ENCODE measurements at places on chromosomes 1 and 21.

DNA sequence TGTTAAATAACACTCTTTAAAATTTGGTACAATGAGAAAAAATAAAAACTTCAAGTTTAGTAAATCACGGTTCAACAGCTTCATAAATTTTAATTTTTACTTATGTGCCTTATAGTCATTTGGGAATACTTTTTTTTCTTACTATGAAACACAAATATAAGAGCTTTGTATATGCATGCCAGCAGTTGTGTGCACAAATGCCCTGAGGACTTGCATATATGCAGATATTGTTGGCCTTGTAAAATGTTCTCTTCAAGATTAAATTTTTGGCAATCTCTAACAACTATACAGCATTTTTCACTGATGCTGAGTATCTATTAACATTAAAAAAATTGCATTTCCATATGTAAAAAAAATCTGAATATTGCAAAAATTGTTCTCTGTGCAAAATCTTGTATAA lies 458.7 kb upstream of the BRINP3 start:
- DNase-seq = no peak

DNA sequence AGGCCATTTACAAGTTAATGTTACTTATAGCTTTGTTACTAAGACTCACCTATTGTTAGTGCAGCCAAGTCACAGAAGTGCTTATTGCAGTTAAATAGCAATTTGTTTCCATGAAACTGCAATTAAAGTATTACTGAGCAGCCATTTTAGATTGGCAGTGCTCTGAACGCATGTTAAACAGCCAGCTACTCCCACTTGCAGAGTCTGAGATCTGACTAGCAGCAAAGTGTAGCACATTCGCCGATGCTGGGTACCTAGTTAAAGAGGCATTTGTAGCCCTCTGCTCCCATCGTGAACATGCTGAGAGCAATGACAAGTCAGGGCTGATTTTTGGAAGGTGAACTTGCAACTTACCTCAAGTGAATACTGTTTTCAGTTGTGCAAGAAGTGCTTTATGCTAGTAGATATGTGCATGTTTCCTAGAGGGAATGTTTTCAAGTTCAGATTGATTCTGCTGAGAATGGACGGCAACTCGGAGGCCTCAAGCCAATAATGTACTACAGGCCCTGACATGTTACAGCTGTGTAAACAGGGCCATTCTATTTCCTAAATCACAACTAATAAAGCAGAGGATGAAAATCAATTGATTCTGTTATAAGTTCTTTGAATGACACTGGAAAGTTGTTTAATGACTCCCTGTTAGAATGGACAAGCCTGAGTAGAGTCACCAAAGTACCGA lies 19.8 kb downstream of the LMO4 start:
- DNase-seq = no peak

GRCh38 chr1:217871955-217872354 lies 240.8 kb downstream of the SPATA17 start:
- no peak for DNase-seq

- no peak for DNase-seq
Measured at GRCh38 chr1:229759037-229759435, 133.0 kb downstream of the URB2 start.

DNA sequence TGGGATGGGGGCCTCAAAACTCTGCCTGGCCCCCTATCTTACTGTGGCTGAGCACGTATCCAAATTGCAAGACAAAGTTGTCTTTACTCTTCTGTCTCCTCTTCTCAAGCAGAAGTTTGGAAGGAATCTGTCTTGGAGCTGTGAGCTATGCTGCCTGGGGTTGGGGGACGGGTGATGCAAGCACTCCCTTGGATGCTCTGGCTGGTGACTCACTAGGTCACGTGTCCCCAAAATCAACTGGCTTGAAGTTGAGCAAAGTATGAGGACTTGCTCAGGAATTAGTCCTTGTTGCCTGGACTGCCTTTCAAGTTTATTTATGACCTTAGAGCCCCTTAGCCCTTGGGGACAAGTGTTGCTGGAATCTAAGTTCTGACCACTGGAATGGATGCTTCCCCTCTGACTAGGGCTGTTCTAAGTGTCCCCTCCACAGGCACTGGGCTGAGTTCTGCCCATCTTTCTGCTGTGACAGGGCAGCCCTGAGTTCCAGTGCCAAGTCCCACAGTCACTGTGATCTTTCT lies 269.5 kb downstream of the HHAT start:
- no peak for DNase-seq

GRCh38 chr1:244768186-244768585 lies 67.3 kb upstream of the COX20 start:
- no peak for DNase-seq

DNA sequence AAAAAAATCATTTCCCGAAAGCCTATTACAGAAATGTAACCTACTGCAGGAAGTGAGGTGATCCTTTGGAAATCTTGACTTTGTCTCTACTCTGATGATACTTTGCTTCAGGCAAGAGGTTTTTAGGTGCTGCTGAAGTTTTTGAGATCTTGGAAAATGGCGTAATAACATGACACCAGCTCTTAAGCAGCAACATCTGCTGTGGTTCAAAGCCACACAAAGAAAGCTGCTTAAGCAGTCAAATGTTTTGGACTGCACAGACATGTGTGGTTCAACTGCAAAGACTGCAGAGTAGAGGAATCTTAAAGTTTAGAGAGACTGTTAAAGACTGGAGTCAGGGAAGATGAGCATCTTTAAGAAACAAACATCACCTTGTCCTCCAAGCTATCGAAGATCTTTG lies 139.0 kb downstream of the RASAL2 start:
- DNase-seq = no peak

DNA sequence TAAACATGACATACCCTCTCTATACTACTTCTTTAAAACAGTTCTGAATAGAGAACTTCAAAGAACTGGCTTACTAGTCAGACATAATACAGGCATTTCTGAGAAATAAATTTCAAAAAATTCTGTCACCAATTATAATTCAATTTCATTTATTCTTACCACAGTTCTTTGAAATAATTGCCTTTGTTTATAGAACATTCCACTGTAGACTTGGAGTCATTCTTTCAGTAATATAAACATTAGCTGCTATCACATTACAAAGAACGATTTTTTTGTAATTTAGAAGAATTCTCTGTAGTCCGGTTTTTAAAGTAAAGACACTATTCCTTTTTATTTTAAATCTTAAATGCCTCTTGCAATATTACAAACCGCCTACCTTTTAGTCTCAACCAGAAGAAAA lies 146.4 kb upstream of the COL11A1 start:
- no peak for DNase-seq

- no peak for DNase-seq
Measured at GRCh38 chr1:115426231-115426771, 88.3 kb upstream of the NGF start.

DNA sequence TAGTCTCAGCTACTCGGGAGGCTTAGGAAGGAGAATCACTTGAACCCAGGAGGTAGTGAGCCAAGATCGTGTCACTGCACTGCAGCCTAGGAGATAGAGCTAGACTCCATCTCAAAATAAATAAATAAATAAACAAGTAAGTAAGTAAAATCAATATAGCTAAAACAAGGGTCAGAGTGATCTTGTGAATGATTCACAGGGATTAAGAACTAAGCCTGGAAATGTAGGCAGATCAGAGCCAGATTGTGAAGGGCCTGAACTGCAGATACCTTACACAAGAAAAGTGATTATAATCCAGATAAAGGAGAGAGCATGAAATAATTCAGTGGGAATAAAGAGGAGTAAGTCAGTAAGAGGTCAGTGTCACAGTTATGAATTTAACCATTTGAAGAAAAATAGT lies 41.5 kb downstream of the COP1 start:
- DNase-seq = no peak

GRCh38 chr1:108079440-108080025 lies 114.6 kb upstream of the VAV3 start:
- DNase-seq = peak; percentile 43

- no peak for DNase-seq
Measured at GRCh38 chr21:45740491-45741357, 97.2 kb downstream of the PCBP3 start.

GRCh38 chr21:31220575-31220974 lies 123.5 kb downstream of the TIAM1 start:
- no peak for DNase-seq

DNA sequence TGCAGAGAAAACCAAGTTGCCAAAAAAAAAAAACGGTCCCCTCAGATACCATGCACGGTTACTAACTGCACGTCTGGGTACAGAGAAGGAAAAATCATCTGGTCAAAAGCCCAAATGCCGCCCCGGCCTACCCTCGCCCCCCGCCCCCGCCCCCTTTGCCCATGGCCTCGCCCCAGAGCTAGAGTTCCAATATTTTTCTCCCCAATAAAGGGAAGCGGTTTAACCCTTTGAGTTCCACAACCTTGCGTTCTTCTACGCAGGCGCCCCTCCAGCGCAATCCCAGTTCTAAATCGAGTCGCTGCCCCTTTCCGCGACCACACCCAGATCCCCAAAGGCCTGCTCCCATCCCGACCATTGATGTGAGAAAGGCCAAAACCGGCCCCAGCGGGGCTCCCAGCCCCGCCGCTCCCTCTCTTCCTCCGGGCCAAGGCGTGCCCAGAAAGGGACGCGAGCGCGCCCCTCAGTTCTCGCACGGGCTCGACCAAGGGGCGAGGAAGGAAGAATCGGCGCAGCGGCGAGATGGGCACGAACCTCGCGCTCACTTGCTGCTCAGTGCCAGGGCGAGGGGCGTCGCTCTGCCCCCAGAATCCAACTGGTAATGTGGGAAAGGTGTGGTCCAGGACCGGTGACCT lies 797 bp downstream of the WDR47 start:
- DNase-seq = peak; percentile 51

DNA sequence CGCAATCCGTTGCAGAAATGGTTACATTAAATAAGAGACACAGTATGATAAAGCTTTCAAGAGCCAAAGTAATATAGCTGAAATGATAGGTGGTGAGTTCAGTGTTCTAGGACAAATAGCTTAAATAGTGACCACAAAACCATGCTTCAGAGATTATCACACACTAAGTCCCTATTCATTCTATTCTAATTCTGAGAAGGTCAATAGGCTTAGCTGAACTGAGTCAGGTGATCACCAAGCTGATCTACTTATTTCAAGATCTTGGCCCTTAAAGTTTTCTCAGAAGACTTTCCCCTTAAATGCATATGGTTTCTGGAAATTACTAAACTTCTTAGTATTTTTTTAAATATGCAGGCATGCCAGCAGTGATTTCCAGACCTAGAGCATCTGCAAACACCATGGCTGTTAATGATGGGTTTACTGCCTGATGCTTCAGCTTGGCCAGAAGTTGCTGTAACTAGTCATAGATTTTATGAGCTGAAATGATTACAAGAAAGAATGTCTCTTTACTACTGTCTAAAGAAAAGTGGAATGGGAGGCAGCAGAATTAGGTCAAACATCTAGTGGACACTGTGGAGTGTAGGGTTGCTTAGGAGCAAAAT lies 242.9 kb downstream of the ST6GALNAC3 start:
- no peak for DNase-seq

GRCh38 chr21:18443701-18444100 lies 40.1 kb upstream of the TMPRSS15 start:
- DNase-seq = no peak

DNA sequence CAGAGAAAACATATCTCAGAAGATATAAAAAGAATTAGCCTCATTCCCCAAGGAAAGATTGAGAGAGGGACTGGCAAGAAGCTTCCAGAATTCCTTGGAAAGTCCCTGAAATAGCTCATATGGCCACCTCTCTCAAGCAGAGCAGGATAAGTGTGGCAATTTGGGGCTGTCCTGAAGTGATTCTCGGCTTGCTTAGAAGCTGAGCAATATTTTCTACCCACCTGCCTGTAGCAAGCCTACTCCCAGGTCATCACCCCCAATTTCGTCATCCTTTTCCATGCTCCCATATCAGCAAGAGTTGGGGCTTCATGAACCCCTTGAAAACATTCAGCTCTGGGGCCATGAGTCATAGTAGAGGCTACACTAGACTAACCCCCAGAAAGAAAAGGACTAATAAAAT lies 131.5 kb downstream of the PLPP3 start:
- DNase-seq = no peak

- DNase-seq = no peak
Measured at GRCh38 chr1:5637171-5637570, 355.1 kb downstream of the NPHP4 start.

GRCh38 chr1:229570891-229571516 lies 12.5 kb upstream of the ABCB10 start:
- no peak for DNase-seq

DNA sequence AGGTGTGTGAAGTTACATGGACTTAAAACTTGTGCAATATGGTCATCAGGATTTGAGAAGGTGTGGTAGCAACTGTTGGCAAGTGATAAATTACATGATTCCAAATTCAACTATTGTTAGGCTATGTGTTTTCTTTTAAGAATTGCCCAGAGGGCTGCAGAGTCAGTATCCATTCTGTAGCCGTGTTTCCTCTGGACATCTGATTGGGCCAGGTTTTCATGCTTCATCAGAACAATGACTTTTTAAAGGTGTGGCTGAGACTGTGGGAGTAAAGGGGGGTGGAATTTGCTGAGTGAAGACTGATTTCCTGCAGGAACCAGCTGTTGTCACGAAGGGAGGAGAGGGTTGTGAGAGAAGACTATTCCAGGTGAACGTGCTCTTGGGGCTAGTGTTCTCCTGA lies 1.7 kb upstream of the HRNR start:
- no peak for DNase-seq

- no peak for DNase-seq
Measured at GRCh38 chr1:77182083-77182482, 37.1 kb downstream of the PIGK start.

DNA sequence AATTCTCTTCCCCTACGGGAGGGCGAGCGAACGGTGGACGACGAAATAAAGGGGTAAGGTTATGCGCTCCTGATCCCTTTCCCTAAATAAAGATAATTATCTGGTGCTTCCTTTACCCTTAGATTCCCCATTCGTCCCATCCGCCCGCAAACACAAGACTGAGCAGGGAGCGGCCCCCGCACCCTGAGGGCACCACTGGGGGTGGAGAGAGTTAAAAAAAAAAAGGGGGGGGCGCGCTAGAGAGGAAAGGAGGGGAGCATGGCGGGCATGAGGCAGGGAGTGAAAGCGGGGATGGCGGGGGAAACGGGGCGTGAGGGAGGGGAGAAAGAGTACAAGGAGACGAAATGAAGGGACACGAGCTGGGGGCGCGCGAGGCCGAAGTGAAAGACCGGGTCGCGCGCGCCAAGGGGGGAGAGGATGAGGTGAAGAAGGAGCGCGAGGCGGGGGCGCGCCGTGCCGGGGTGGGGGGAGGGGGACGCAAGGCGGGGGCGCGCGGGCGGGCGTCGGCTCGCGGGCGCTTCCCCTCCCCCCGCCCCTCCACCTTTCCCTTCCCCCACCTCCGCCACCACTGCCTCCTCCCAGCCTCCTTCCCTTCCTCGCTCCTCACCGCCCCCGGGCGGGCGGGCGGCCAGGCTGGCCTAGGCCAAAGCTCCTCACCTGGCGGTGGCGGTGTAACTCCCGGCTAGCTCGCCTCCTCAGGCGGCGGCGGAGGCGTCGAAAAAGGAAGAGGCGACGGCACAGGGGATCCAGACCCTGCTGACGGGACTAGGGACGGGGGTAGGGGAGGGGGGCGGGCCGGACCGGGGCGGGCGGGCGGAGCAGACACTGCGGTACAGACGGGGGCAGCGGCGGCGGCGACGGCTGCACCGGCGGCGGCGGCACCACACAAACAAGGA lies 448 bp downstream of the GATAD2B start:
- DNase-seq = peak; percentile 84

- no peak for DNase-seq
Measured at GRCh38 chr1:99546432-99547416, 99.2 kb upstream of the PALMD start.
